ENCODE measurements at places on chromosomes 4 and X.

DNA sequence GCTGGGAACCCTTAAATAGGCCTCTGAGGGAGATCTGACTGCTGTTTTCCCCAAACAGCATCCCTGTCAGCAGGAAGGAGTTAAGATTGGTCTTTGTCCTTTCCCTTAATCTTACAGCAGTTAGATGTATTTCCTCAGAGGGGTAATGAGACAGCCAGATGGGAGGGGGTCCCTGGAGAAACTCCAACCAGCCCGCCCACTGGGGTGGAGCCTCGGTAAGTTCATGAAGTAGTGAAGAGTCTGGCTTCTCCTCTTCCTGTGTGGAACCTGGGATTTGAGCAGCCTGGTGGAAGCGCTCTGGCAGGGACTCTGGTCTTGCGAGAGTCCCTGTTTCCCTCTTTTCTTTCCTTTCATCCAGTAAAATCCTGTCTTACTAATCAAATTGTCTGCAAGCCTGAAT lies 330.0 kb downstream of the TLL1 start:
- no peak for DNase-seq

GRCh38 chr4:41741354-41741753 lies 7.2 kb downstream of the PHOX2B start:
- DNase-seq: no peak

GRCh38 chr4:118372251-118372650 lies 19.4 kb upstream of the PRSS12 start:
- no peak for DNase-seq

GRCh38 chrX:22541926-22542325 lies 269.2 kb downstream of the CBLL2 start:
- DNase-seq: no peak

DNA sequence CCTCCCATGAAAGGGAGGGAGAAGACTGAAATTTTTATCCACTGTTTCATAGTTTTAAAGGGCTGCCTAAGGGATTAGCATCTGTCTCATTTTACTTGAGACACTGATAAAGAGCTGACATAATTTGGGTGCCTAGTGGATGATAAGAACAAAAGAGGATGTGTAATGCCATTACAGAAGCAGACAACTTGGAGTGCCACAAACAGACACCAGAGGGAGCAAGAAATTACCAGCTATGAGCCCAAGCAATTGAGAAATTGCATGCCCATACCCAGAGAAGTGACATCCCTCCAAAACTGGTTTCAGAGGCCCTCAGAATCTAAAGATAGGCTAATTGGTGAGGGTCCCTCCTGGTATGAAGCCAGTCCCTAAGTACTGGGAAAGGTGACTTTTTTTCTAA lies 38.5 kb upstream of the POU3F4 start:
- no peak for DNase-seq

DNA sequence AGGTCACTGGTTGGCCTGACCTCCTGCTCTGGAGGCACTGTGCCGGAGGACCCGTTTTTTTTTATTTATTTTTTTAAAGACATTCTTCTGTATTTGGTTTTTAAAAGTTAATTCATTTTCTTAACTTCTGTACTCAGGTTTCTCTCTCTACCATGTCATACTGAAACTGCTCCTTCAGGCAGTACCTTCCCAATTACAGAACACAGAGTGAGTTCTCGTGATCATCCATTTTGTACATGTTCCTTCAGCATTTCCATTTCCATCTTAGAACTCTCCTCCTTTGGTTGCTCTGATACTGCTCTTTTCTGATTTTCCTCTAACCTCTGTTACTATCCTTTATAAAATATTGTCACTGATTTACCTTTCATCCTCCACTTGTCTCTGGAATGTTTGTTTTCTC lies 17.9 kb downstream of the UBE2K start:
- DNase-seq: no peak

GRCh38 chr4:137630252-137630651 lies 98.0 kb upstream of the PCDH18 start:
- no peak for DNase-seq

DNA sequence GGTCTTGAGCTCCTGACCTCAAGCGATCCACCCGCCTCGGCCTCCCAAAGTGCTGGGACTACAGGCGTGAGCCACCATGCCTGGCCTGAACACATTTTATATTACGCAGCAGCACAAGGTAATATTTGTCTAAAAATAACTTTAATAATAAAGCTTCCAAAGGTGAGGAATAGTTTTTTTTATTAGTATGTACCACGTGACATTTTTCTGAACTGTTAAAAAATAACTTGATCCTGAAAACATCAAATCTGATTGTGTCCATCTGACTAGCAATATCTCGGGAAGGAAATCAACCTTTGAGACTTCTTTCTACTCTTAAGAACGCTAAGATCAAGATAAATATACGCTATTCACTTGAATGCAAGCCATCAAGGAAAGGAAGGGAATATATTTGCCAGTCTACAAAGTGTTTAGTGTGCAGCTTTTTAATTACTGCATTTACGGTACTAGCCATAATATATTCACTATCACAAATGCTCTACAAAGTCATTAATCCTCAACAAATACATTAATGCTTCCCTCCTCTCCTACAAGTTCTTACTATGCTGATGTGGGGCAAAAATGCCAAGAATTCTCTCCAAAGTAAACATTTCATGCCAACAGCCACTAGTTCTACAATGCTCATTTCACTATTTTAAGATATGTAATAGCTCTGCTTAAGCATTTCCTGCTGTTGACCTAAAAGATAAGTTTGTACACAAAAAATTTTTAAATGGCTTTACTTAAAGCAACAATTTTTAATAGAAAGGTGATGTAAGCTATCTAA lies 143.6 kb downstream of the APBB2 start:
- DNase-seq: no peak

DNA sequence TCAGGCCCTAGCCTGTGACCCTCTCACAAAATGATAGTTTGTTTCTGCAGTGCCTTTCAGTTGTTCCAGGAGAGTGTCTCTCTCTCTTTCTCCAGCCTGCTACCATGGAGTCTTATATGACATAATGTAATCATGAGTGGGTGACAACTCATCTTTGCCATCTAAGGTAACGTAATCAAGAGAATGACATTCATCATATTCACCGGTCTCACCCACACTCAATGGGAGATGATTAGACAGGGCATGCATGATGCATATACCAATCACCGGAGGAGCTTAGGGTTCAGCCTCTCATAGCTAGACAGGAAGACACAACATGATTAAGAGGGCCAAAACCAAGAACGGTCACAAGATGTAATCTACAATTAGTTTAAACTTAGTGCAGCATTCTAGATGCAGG lies 97.1 kb upstream of the FAM9B start:
- DNase-seq: no peak

DNA sequence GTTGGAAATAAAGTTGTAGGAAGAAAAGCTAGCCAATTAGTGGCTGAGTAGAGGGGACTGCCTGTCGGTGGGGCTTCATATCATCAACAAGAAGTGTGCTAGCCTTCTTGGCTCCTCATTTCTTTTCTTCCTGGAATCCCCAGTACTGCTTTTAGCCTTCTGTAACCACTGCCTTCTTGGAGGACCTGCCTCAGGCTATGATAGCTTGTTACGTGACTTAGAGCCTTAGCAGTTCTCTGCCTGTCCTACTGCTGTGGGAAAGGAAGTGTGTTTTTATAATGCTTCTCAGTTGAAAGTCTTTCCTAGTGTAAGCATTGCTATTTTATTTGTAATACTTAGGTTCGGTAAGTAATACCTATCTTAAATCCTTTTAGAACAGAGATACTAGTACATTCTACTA lies 61.9 kb downstream of the LARP1B start:
- DNase-seq: no peak

GRCh38 chrX:153922932-153923857 lies 2.9 kb downstream of the ARHGAP4 start:
- no peak for DNase-seq

DNA sequence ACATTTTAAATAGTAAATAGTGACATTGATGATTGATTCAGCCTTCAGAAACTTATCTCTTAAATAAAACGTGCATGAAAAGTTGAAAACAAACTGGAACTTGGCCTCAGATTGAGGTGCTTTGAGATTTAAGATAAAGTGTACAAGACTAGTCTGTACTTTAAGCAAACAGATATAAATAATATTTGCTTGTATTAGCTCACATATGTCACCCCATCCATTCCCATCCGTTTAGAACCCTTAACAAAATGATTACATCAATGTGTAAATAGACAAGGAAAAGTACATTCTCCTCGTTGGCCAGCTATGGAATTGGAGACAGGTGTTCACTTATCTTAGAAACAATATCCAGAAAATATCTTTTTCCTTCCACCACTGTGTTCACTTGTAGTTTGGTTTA lies 130.8 kb downstream of the BANK1 start:
- DNase-seq: no peak

DNA sequence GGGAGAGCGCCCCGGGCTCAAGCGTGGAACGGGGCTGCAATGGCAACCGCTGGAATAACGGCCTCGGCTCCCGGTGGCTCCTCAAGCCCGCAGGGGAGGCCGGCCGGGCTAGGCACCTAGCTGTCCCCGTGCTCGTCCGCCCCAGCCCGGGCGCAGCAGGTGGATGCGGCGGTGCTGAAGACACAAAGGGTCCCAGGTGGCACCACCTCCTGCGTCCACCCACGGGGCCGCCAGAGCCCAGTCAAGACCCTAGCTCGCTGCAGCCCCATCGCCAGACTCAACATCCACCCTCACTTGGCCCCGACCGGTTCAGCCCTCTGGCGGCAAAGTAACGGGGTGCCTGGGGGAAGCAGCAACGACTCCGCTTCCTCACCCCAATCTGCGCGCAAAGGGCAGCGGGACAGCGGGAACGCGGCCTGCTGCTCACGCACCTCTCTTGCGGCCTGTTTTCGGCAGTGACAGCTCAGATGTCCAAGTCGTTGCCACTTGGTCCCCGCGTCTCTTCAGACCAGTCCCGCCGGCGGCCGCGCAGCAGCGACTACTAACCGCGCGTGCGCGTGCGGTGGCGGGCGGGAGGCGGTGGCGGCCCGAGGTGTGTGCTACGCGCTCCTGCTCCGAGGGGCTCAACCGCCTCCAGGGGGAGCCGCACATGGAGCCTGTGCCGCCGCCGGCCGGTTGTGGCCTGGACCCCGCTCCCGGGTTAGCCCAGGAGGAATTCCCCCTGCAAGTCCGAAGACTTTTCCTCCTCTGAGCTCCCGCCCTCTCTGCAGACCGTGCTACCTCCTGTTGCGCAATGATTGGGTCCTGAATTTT lies at the start of gene CLGN:
CLGN (minus strand) TSS at position 543 of the 813 bp plus-strand sequence. CDS start 14,570 bp downstream, outside the sequence.
- peak; percentile 66 for DNase-seq

DNA sequence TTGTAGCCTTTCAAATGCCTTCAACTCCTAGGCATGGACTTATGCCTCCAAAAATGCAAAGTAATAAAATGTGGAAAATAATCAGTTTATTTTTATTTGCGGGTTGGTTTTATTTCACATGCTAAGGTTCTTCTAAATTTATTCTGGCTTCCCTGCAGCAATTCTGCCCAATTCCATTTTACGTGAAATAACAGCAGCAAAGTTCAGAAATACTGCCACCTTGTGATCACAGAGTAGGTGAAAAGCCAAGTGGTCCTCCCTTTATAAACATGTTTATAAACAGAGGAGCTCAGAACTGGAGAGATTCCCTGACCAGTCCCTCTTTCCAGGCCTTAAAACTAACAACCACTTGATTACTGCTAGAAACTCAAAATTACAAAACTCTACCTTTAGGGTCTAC lies 14.7 kb upstream of the DCHS2 start:
- DNase-seq: no peak

DNA sequence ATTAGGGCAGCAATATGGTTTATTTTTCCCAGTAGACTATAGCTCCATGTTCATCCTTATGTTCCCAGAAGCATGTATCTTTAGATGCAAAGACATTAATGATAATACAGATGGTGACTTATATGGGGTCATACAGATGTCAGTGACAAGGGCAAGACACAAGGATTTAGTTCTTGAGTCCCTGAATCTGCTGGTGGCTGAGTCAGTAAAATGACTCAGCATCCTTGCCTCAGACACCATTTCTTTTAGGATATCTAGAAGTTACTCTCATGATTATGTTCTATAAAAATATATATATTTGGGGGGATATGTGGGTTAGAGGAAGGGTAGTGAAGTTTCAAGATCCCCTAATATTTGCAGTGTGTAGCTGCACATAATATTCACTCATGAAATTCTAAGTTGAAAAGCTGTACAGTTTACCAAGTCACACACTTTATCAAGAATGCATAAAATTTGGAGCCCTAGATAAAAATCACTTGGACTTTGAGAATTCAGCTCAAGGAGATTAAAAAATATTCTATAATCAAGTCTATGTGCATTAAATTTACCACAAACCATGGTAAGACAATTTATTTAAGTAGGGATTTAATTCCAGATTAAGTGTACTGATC lies 101.9 kb downstream of the LNX1 start:
- DNase-seq: no peak

DNA sequence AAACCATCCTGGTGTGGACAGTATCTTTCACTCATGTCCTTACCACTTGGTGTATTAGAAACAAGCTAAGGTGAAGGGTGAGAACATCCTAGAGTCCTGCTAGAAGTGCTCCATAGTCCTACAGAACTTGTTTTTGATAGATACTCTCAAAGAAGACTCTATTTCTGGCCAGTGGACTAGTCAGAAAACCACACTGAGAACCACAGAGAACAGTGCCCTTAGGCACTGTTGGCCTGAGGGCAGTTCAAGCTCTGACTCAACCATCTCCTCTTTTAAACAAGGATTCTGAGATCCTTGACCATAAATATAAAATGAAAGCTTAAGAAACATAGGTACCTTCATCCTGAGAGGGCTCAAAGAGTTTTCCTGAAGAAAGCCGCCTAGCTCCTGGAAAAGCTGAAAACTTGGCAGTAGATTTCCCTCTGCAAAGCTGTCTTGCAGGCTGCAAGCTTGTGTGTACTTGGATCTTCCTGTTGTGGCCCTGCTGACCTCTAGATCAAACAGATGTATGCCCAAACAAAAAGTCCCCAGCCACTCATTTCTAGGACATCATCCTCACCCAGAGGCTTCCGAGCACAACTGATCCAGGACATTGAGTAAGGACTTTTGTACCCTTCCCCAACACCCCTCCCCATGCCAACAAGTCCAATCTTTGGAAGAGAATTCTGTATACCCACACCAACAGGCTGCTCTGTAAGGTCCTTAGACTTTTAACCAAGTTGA lies 111.6 kb upstream of the CXCL13 start:
- DNase-seq: no peak

- no peak for DNase-seq
Measured at GRCh38 chr4:57078685-57079521, 31.3 kb downstream of the IGFBP7 start.

- no peak for DNase-seq
Measured at GRCh38 chr4:124279741-124280140, 432.8 kb downstream of the ANKRD50 start.

GRCh38 chr4:56764775-56765174 lies 56.7 kb downstream of the SPINK2 start:
- DNase-seq: no peak

- DNase-seq: no peak
Measured at GRCh38 chrX:148035380-148035779, 54.2 kb downstream of the FMR1NB start.

All from PC-9 (cell line).